Naive thymus-derived CD8-positive, alpha-beta T cell (primary cell): ENCODE measurements at places on chromosomes 4 and X. TPM values are rescaled to one million over a fixed set of nuclear protein-coding genes. Genes with fewer than 3 reads are reported as not detected.

Gene CPLX1
- 0.29 TPM for total RNA-seq

Gene RAB40AL
- total RNA-seq: 0.96 TPM

DNA sequence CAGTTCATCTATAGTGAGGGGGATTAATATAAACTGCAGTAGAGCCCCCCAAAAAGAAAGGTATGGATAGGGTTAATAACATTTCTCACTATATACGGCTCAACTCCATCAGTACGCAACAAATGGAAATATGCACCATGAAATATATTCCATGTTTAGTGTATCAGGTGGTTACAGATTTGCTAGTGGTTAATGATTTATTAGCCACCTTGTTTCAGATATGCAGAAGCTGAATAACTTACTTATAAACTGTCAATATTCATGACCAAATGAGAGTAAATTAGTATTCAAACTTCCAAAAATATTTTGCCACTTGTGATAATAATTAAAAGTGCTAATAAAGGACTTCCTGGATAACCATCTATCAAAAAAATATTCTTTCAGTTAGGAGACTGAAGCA, 14.8 kb downstream of the AMTN start:
- no peak for DNase-seq
- H3K27me3 ChIP-seq: peaks cover 12% of the 10 kb centered on the region
- no peak overlapping the region for H3K4me3 ChIP-seq
- no peak overlapping the region for H3K27ac ChIP-seq
- H3K4me1 ChIP-seq: no peaks in the 10 kb centered on the region
- no peaks in the 10 kb centered on the region for H3K36me3 ChIP-seq

GRCh38 chrX:140034916-140035315, 69.6 kb upstream of the CXorf66 start:
- no peaks in the 10 kb centered on the region for H3K4me1 ChIP-seq
- no peak overlapping the region for H3K27ac ChIP-seq
- no peaks in the 10 kb centered on the region for H3K36me3 ChIP-seq
- no peak overlapping the region for H3K4me3 ChIP-seq

- H3K4me3 ChIP-seq: no peak overlapping the region
- no peaks in the 10 kb centered on the region for H3K27me3 ChIP-seq
- H3K27ac ChIP-seq: no peak overlapping the region
- no peak for DNase-seq
- H3K36me3 ChIP-seq: no peaks in the 10 kb centered on the region
Observed at GRCh38 chr4:156638334-156638733, 333.3 kb downstream of the PDGFC start.

DNA sequence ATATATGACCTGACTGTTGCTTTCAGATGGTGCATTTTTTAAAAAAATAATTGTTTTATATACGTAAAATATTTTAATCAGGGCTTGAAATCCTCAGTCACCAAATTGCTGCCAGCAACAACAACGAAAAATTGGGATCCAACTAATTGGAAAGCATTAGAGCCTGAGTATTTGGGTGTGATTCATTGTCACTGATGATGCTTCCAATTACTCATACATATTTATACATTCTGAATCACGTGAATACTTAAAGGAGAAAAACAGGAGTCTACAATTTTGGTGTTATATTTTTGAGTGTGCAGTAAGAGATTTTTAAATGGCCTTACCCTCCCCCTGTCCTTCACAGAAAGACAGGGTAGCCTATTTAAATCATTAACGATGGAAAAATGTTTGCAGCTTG, 765.6 kb upstream of the TENM3 start:
- H3K27ac ChIP-seq: no peak overlapping the region
- H3K4me3 ChIP-seq: no peak overlapping the region
- no peaks in the 10 kb centered on the region for H3K4me1 ChIP-seq

- no peak for DNase-seq
- peak overlapping the region; percentile 36 for H3K27ac ChIP-seq
- H3K4me3 ChIP-seq: no peak overlapping the region
- no peaks in the 10 kb centered on the region for H3K27me3 ChIP-seq
Observed at GRCh38 chrX:56794404-56795230, 65.6 kb downstream of the NBDY start.

- no peak overlapping the region for H3K27ac ChIP-seq
- no peaks in the 10 kb centered on the region for H3K27me3 ChIP-seq
- no peak for DNase-seq
Observed at GRCh38 chrX:15579778-15580747, 20.7 kb downstream of the ACE2 start.

Gene CLIC2
- 0.73 TPM for total RNA-seq

DNA sequence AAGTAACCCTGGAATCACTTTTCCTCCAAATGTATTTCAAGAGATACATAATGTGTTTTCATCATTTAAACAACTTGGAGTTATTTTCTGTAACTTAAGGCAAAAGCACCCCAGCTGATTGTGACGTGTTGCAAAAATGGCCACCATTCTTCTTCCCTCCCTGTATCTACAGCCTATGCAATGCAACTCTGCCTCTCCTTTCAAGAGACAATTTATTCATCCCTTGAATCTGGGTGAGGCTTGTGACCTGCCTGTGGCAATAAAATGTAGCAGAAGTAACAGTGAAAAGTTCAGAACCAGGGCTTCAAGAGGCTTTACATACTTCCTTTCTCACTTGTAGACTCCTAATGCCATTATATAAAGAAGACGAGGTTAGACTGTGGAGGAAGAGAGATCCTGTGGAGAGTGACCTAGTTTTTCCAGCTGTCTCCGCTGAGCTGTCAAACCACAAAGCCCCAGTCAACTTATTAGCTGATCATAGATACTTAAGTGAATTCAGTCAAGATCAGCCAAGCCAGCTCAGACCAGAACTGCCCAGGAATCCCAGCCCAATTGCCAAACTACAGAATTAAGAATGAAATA, 81.0 kb upstream of the KLF3 start:
- H3K27ac ChIP-seq: peak overlapping the region; percentile 37
- H3K36me3 ChIP-seq: no peaks in the 10 kb centered on the region

GRCh38 chr4:82601242-82602015, 39.6 kb upstream of the TMEM150C start:
- no peaks in the 10 kb centered on the region for H3K36me3 ChIP-seq
- no peaks in the 10 kb centered on the region for H3K4me1 ChIP-seq
- H3K27me3 ChIP-seq: no peaks in the 10 kb centered on the region
- H3K27ac ChIP-seq: no peak overlapping the region

- no peak overlapping the region for H3K27ac ChIP-seq
- H3K4me1 ChIP-seq: no peaks in the 10 kb centered on the region
- H3K36me3 ChIP-seq: no peaks in the 10 kb centered on the region
- DNase-seq: no peak
- no peak overlapping the region for H3K4me3 ChIP-seq
- H3K27me3 ChIP-seq: no peaks in the 10 kb centered on the region
Observed at GRCh38 chrX:39513836-39514235, 583.9 kb downstream of the BCOR start.

GRCh38 chr4:6942238-6942800, 32.7 kb downstream of the TBC1D14 start:
- peak; percentile 75 for DNase-seq
- H3K4me3 ChIP-seq: peak overlapping the region; percentile 80
- peaks cover 35% of the 10 kb centered on the region for H3K4me1 ChIP-seq
- H3K36me3 ChIP-seq: no peaks in the 10 kb centered on the region
- H3K27me3 ChIP-seq: no peaks in the 10 kb centered on the region

Gene TMEM47
- not detected for total RNA-seq

Gene UBE2K
- total RNA-seq: 55.0 TPM
